ENCODE measurements at places on chromosomes 1 and 21. TPM values are rescaled to one million over a fixed set of nuclear protein-coding genes. Genes with fewer than 3 reads are reported as not detected.

CLEC20A gene
- total RNA-seq: not detected

RPAP2 gene
- 38.2 TPM for total RNA-seq

KRTAP19-5 gene
- total RNA-seq: not detected

OR2L13 gene
- not detected for total RNA-seq

OLFM3 gene
- total RNA-seq: 0.25 TPM

BEND5 gene
- total RNA-seq: 18.2 TPM

PRELP gene
- total RNA-seq: 2.9 TPM

ESRRG gene
- total RNA-seq: 1.5 TPM

GPR153 gene
- 28.1 TPM for total RNA-seq

CD1D gene
- not detected for total RNA-seq

PCAT6 gene
- total RNA-seq: 4.5 TPM

GLRX2 gene
- total RNA-seq: 20.5 TPM

CGN gene
- 7.2 TPM for total RNA-seq

NBPF4 gene
- not detected for total RNA-seq

TMPRSS3 gene
- not detected for total RNA-seq

RASSF5 gene
- 1.4 TPM for total RNA-seq

CD101 gene
- total RNA-seq: 4.3 TPM

SHE gene
- 0.19 TPM for total RNA-seq

ZNF683 gene
- not detected for total RNA-seq
